ENCODE measurements at places on chromosomes 12 and 14.

GRCh38 chr12:4056910-4057845, 184.0 kb upstream of the PARP11 start:
- no peak for DNase-seq

DNA sequence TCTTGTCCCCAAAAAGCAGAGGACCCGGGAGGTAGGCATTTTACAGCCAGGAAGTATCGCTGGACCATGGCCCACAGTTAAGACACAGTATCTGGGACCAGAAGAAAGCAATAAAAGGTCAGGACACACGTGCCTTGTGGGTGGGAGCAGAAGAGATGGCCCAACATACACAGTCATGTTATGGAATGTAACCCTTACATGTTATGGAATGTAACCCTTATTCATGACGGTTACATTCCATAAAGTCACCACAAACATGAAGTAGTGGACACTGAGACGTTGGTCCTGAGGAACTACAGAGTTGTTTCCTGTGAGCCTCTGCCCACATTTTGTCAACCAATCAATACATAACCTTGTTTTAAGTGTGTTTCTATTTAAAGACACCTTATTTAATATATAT, 285.6 kb upstream of the FKBP4 start:
- no peak for DNase-seq

- no peak for DNase-seq
Measured at GRCh38 chr12:103817791-103818190, 23.2 kb downstream of the NT5DC3 start.

DNA sequence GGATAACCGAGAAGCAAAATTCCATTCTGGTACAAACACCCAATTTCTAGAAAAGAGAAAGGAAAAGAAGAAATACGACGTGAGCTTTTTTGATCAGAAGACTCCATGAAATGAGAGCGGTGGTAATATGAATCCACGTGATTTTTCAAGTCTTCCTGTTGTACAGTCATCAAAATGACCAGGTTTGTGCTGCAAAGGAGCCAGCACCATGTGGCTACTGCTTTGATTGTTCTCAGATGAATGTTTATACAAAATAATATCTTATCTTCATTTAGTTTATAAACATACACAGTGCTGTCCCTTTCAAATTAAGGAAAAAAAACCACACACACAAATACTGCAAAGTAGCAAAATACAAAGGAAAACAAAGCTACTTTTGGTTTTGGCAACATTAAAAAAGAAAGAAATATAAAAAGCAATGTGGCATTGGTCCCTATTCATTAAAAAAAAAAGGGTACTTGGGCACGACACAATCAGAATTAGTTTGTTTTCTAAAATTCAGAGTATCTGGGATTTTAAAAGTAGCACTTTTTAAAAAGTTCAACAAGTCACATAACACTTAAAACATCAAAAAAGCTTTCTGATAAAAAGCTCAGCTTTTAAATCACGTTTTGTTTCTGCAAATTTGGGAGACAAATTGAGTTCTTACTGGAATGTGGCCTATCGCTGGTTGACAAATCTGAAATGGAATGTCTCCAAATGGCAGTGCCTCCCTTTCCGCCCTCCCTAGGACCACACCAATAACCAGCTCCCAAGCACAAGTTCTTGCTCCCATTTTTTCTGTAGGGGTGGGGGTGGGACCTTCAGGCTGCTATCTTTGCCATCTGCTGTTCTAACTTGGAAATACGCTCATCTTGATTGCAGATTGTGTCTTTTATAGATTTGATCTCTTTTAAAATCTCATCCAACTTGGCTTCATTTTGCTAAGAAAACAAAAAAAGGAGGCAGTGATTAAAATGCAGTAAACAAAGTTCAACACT, 13.2 kb upstream of the SELPLG start:
- no peak for DNase-seq

DNA sequence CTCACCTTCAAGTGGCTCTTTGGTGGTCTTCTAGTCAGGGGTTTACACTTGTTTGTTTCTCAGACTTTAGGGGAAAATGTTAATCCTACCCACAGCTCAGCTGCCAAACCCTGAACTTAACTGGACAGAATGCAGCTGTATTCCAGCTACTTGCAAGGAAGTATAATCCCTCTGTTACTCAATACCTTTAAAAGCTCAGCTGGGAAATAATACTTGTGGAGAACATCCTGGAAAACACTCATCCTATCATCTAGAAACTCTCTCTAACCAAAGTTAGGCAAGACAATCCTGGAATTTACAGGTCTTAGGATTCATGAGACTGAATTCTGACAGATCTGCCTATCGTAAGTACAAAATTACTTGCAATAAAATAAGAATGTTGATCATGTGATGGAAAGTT, 404.1 kb downstream of the ADAMTS20 start:
- no peak for DNase-seq

DNA sequence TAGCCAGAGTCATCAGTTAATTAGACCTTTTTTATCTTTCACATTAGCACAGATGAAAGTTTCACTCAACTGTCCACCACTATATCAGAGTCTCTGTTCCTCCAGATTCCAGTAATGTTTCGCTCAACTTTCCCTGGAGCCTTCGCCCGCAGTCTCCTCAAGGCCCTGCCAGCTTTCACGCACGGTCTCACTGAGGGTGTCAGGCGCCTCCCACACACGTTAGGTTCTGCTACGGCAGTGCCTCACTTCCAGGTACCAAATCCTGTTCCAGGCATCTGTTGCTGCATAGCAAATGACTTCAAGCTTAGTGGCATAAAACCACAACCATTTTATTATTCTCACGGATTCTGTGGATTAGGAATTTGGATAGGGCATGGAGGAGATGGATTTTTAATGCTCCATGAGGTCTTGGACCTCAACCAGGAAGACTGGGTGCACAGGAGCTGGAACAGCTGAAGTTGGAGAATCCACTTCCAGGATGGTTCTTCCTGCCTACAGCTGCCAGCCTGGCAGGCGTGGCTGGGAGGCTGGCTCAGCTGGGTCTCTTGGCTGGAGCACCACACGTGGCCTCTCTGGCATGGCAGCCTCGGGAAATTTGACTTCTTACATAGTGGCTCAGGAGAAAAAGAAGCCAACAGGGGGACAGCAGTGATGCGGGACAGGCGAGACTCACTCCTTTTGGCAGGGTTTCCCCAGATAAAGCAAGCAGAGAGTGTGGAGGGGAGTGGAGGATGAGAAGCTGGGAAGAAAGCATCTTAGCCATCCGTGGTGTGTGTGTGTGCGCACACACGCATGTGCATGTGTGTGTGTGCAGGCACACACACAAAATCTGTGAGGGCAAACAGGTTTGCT, 21.3 kb upstream of the BCDIN3D start:
- no peak for DNase-seq

- DNase-seq: no peak
Measured at GRCh38 chr14:93333631-93334103, 831 bp upstream of the BTBD7 start.

Measured in right cardiac atrium (tissue), 5 donors.